ENCODE measurements at places on chromosomes 5 and 9. TPM values are rescaled to one million over a fixed set of nuclear protein-coding genes. Genes with fewer than 3 reads are reported as not detected.

The SLC22A4 gene
- 4.2 TPM for polyA plus RNA-seq

The SHISAL2B gene
- polyA plus RNA-seq: not detected

The RBM27 gene
- polyA plus RNA-seq: 12.9 TPM

The RAI14 gene
- polyA plus RNA-seq: 76.7 TPM

The INSL4 gene
- 8.6 TPM for polyA plus RNA-seq

The CLK4 gene
- 12.6 TPM for polyA plus RNA-seq

The PFN3 gene
- polyA plus RNA-seq: not detected

The BSPRY gene
- not detected for polyA plus RNA-seq

The ITGA1 gene
- polyA plus RNA-seq: 1.5 TPM

The ZNF169 gene
- polyA plus RNA-seq: 3.1 TPM

The CBY3 gene
- not detected for polyA plus RNA-seq

The ANXA2R gene
- polyA plus RNA-seq: 1.7 TPM

The IL5 gene
- not detected for polyA plus RNA-seq

The NMRK1 gene
- 8.0 TPM for polyA plus RNA-seq

The TEX10 gene
- 25.1 TPM for polyA plus RNA-seq

The PCDHA4 gene
- polyA plus RNA-seq: 1.9 TPM

The BTNL9 gene
- 1.8 TPM for polyA plus RNA-seq

The RABGAP1 gene
- 17.5 TPM for polyA plus RNA-seq

The GRXCR2 gene
- polyA plus RNA-seq: not detected

The NPR3 gene
- 18.0 TPM for polyA plus RNA-seq
